ENCODE measurements at places on chromosomes 3 and 15. TPM values are rescaled to one million over a fixed set of nuclear protein-coding genes. Genes with fewer than 3 reads are reported as not detected.

Gene MEIS2
- 0.54 TPM for total RNA-seq

Gene GOLGA8S
- 0.27 TPM for total RNA-seq

Gene UPK1B
- not detected for total RNA-seq

Gene MASP1
- total RNA-seq: under 0.01 TPM

Gene TPRG1
- under 0.01 TPM for total RNA-seq

Gene DPPA4
- total RNA-seq: 49.8 TPM

Gene KBTBD13
- total RNA-seq: not detected

Gene PLA2G4B
- 1.6 TPM for total RNA-seq

Gene PLCB2
- total RNA-seq: 123 TPM

Gene TRAT1
- total RNA-seq: under 0.01 TPM

Gene VIPR1
- total RNA-seq: 1.1 TPM

Gene IL20RB
- 0.54 TPM for total RNA-seq
